ENCODE measurements at places on chromosomes 3 and 15.

DNA sequence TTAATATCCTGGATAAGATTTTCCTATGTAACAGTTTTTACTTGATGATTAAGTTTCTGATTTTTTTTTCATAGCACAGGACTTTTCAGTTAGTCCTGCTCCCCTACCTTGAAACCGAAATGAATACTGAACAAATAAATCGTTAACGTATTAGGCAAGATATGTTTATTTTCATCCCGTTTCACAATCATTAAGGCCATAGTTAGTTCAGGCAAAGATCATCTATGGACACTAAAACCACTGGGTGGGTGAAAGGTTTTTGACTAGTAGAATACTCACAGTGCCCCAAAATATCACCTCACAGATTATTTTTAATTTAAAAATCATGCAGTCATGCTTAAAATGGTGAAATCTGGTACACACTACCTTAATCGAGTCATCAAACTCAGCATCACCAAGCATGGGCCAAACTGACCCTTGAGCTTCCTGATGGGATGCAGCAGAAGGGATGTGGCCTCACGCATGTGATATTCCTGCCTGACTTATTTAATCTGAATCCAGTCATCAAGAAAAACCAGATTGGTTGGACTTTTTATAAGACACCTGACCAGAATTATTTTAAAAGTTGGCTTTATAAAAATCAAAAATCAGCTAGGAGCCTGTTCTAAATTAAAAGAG, 365.0 kb downstream of the LPP start:
- DNase-seq: no peak

GRCh38 chr15:74529921-74530320, 11.1 kb upstream of the ARID3B start:
- DNase-seq: no peak

- no peak for DNase-seq
Measured at GRCh38 chr3:118938183-118938961, 96.3 kb downstream of the IGSF11 start.

- no peak for DNase-seq
Measured at GRCh38 chr3:188558343-188559071, 404.6 kb downstream of the LPP start.

DNA sequence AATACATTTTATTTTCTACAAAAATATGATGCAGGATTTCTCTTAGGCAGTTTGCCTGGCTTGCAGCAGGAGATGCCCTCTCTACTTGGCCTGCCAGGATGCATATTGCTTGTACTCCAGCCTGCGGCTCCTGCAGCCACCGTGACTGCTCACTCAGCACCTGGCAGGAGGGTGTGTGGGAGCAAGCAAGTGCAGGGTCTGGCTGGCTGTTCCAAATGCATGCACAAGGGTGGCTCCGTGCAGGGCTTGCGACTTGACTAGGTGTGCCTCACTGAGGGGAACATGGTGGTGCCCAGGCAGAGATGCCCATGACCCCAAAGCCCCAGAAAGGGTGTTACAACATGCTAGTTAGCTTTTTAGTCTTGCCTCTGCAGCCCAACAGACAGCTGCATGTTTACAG, 1240.2 kb upstream of the ALCAM start:
- no peak for DNase-seq

DNA sequence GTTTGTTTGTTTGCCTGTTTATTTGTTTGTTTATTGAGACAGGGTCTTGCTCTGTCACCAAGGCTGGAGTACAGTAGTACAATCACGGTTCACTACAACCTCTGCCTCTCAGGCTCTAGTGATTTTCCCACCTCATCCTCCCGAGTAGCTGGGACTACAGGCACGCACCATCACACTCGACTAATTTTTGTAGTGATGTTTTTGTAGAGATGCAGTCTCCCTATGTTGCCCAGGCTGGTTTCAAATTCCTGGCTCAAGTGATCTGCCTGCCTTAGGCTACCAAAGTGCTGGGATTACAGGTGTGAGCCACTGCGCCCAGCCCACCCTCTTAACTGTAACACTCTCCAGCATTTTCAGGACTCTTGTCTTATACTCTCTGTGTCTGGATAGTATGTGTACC, 26.7 kb downstream of the PLD1 start:
- DNase-seq: no peak

DNA sequence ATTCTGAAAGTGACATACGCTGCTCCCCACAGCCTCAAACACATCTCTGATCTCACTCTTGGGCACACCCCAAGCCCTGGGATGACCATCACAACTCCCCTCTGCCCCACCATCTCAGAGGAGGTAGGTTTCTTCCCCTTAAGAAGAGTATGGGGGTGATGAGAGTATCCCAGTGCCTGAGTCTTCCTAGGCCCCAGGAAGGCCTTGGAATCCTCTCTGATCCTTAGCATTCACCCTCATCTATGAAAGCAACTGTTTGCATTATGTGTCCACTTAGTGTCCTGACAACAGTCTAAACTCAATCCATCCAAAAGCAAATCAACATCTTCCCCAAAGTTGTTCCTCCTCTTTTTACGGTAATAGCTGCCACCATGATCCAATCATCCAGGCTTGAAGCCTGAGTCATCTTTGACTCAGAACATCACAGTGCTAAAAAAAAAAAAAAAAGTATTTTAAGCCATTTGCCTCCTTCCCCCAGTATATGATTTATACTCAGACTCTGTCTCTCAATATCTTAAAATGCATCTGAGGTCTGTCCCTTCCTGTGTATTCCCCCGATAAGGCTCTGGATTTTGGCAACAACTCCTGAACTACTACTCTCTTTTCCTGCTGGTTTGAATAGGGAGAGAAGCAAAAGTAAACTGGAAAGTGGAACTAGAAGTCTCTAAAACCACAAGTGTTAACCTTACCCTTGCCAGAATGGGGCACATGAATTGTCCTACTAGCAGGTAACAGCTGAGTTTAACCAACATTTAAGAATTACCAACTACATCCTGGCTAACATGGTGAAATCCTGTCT, 22.5 kb downstream of the POPDC2 start:
- no peak for DNase-seq

DNA sequence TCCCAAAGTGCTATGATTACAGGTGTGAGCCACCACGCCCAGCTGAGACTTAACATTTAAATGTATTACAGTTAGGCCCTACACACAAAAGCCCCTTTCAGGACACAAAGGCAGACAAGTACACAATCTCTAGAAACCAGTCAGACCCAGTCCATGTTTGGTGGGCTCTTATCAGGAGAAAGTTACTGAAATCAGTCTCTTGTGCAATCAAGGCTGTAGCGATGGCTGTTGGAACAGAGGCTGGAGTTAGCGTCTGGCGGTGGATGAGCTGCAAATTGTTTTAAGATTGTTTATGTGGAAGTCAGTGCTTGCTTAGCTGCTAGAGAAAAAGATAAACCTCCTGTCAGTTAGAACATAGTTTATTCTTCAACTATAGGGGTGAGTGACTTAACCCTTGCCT, 89.5 kb upstream of the SNRPN start:
- DNase-seq: no peak

DNA sequence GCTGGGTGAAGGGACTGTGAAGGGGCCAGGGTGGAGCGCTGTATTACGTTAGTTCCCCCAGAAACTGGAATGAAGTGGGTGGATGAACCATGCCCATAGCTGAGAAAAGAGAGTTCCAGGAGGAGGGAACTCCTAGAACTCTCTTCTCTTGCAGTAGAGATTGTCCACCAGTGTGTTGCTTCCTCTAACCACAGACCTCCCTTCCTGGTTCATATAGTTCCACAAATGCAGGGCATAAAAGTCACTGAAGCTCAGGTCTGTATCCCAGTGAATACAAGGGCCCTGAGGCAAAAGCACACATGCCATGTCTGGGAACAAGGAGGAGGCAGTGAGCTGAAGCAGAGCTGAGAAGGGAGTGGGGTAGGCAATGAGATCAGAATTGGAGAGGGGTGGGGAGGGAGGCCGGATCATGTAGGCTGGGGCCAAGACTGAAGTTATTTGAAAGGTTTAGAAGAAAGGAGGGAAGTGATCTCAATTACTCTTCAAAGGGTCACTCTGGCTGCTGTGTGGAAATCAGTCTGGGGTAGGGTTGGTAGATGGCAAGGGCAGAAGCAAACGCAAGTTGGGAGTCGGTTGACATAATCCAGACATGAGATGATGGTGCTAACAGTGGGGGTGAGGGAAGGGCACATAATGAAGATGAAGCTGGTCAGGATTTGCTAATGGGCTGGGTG, 6.5 kb downstream of the A4GNT start:
- no peak for DNase-seq

DNA sequence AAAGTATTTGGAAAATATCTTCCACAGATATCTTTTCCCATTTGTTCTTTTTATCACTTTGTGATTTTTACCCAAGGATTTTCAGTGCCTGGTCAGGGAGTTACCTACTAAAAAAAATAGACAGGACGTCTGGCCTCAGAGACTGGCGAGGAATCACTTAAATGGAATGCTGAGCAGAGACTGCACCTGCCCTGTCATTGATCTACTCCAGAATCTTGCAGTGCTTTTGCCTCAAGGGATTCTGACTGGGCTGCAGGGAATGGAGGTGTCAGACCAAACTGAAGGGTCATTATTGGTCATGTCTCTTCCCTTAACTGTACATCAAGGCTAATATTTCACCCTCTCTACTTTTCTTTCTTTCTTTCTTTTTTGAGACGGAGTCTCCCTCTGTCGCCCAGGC, 12.1 kb upstream of the RYR3 start:
- no peak for DNase-seq

- no peak for DNase-seq
Measured at GRCh38 chr3:22115581-22115980, 364.6 kb upstream of the ZNF385D start.

- DNase-seq: no peak
Measured at GRCh38 chr15:78426300-78426699, 11.7 kb upstream of the IREB2 start.

GRCh38 chr3:194575484-194576210, 57.6 kb downstream of the TMEM44 start:
- DNase-seq: no peak

DNA sequence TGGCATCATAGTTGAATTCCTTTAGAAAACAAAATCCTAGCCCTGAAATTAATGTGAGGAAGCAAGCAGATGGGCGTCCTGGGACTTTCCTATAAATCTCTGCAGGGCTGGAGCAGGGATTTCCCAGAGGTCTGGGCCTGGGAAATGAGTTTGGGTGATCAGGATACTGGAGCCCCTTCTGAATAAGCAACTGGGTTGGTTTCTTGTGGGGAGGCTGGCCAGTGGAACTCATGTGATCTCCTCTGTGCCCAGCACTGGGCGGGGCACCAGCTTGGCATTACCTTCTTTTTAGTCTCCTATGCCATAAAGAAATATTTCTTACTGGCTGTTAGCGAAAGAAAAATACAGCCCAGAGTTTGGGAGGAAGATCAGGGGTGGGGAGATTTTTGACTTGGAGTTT, 1.7 kb downstream of the THSD4 start:
- DNase-seq: no peak

GRCh38 chr3:177810162-177810623, 612.9 kb upstream of the TBL1XR1 start:
- no peak for DNase-seq

GRCh38 chr3:12135029-12135657, 23.6 kb downstream of the TIMP4 start:
- DNase-seq: no peak

- no peak for DNase-seq
Measured at GRCh38 chr3:127663151-127663550, 9.6 kb upstream of the ABTB1 start.

DNA sequence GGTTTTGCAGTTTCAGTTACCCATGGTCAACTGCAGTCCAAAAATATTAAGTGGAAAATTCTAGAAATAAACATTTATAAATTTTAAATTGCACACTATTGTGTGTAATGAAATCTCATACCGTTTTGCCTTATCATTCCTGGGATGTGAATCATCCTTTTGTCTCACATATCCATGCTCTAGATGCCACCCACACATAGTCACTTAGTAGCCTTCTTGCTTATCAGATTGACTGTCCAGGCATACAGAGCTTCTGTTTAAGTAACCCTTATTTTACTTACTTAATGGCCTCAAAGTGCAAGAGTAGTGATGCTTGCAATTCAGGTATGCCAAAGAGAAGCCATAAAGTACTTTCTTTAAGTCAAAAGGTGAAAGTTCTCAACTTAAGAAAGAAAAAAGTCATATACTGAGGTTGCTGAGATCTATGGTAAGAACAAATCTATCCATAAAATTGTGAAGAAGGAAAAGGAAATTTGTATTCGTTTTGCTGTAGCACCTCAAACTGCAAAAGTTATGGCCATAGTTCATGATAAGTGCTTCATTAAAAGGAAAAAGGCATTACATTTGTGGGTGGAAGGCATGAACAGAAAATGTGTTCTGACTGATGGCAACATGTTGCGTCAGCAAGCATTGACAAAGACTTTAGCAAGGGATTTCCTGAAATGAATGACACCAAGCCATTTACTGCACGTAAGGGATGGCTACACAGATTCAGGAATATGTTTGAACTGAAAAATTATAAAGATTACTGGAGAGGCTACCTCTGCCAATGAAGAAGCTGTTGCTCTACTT, 43.8 kb downstream of the SPATA16 start:
- no peak for DNase-seq

DNA sequence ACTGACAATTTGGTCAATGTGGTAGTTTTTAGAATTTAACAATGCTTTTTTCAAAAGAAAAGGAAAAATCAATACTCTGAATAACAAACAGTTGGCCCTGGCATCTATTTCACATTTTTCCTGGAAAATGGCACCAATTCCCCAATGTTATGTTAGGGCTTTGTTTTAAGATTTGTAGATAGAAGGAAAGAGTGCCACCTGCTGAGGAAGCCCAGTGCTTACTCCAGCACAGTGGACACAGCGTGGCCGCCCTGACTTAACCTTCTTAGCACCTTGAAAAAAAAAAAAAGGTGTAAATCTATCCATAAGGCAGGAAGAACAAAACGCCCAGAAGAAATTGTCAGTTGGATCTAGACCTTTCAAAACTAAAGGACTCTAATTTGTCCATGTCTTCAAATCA, 110.7 kb upstream of the CNTN4 start:
- DNase-seq: no peak

- no peak for DNase-seq
Measured at GRCh38 chr3:139517321-139518065, 22.0 kb downstream of the RBP1 start.

DNA sequence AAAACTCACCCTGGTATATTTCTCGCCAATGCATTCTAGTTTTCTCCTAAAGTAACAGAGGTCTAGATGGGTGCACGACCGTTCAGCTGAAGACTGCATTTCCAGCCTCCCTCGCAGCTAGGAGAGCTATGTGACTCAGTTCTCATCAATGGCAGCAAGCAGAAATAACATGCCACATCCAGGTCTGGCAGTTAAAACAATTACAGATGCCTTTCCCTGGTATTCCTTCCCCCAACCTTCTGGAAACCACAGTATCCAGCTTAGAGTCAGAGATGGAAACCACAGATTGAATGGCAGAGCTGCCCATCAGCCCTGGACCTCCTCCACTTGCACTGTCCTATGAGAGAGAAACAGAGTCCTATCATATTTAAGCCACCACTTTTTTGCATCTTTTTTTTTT, 4.8 kb downstream of the HAPLN3 start:
- no peak for DNase-seq

- DNase-seq: no peak
Measured at GRCh38 chr3:8650583-8651416, 6.2 kb upstream of the SSUH2 start.

- peak; percentile 14 for DNase-seq
Measured at GRCh38 chr3:33883951-33884561, 85.6 kb downstream of the PDCD6IP start.

Measured in DMS153 (cell line).